ENCODE measurements at places on chromosomes 16 and 17.

DNA sequence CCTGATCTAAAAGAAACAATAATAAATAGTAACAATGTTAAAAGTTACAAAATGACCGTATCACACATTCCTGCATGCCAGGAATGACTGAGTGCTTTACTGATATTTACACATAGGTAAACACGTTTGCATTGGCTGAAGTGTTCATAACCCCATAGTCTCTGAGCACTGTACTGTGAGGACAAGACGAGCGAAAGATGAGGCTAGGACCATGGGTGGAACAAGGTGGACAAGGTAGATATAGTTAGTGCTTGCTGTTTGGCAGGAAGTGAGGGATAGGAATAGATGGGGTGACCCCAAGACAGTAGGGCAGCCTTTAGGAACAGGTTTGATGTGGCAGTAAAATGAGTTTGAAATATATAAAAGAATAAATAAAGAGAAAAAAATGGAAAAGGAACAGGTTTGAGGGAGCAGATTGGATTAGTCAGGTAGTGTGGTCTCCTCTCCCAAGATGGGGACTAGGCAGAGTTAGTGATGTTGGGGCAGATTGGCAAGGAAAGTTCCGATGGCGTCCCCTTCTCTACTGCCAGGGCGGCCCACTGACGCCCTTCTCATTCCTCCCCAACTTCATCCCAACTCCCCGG, 452 bp upstream of the E2F4 start:
- DNase-seq = no peak

GRCh38 chr16:450785-451512, 25.5 kb downstream of the RAB11FIP3 start:
- DNase-seq = no peak

- no peak for DNase-seq
Observed at GRCh38 chr16:87675111-87675719, 72.9 kb downstream of the JPH3 start.

GRCh38 chr16:57245472-57246113, 534 bp downstream of the ARL2BP start:
- no peak for DNase-seq

- DNase-seq = no peak
Observed at GRCh38 chr16:70598937-70599503, 47.3 kb upstream of the IL34 start.

- DNase-seq = no peak
Observed at GRCh38 chr17:7293159-7293558, 1.3 kb downstream of the YBX2 start.

- peak; percentile 87 for DNase-seq
Observed at GRCh38 chr16:3065069-3065741, at the start of gene IL32. Gene IL32, plus strand, starts transcription at chr16:3065640. Its CDS starts 172 bp downstream, at chr16:3065812.

GRCh38 chr17:37259030-37259735, 116.6 kb upstream of the C17orf78 start:
- no peak for DNase-seq

GRCh38 chr16:68229431-68230175, 6.3 kb downstream of the ESRP2 start:
- peak; percentile 70 for DNase-seq

Measured in femur (tissue), 1 donor.